ENCODE measurements at places on chromosomes 12 and 14. TPM values are rescaled to one million over a fixed set of nuclear protein-coding genes. Genes with fewer than 3 reads are reported as not detected.

Gene OASL
- polyA plus RNA-seq: 1.0 TPM

Gene CRY1
- 8.4 TPM for polyA plus RNA-seq

Gene C12orf76
- polyA plus RNA-seq: 15.8 TPM

Gene AVPR1A
- polyA plus RNA-seq: 4.5 TPM
